ENCODE measurements at places on chromosomes 7 and 10.
A peak's percentile ranks its signal among the peaks of the same experiment; 100 is the strongest.

DNA sequence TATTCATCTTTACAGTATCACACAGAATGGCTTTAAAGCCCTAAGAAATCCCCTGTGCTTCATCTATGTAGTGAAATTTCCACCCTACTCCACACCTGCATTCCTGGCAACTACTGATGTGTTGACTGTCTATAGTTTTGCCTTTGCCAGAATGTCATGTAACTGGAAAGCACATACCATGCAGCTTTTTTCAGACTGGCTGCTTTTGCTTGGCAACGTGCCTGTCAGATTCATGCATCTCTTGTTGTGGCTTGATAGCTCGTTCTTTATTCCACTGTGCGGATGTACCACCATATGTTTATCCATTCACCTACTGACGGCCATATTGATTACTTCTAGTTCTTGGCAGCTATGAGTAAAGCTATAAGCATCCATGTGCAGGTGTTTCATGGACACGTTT lies 30.6 kb downstream of the RBM17 start:
- DNase-seq: no peak

DNA sequence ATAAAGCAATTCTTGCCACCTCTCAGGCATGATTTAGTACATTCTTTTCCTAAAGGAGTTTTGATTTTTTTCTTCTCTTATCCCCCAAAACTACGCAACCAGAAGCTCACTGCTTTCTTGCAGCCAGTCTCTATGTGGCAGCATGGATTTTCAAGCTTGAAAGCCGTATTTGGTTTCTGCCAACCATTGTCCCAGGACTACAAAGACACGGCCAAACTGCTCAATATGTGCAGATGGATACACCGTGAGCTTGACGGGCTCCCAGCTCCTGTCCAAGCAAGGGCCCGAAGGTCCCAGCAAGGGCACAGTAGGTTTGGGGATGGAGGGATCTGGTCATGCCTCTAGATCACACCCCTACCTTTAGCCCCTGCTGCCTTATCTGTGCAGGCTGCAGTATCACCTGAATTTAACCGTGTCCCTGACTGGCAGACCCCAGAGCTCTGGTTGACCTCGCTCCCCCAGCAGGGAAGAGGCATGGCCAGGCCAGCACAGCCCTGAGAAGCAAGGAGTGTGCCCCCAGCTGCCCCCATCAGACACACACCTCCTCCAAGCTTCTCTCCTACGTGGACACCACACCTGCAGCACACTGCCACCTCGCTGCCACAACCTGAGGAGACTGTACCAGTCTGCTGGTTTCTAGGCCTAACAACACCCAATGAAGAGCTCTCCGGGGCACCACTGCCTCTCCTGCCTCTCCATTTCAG lies 86.8 kb downstream of the COBL start:
- DNase-seq: no peak

DNA sequence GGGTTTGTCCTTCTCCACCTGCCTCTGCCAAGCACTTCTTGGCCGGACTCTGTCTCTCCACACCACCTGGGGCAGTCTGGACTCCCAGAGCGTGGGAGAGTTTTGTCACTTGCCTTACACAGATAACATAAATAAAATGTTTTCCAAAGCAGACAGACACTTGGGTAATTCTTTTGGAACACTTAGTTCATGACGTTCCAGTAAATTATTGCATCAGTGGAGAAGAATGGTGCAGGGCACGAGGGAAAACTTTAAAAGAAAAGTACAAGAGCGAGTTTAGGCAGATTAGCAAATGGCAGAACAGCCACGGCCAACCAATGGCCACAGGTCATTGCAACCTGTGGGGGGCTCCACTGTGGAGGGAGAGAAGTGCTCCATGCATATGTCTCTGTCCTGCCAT lies 170.6 kb upstream of the GRB10 start:
- no peak for DNase-seq

- no peak for DNase-seq
Measured at GRCh38 chr10:123140164-123140982, 4.6 kb downstream of the HMX3 start.

DNA sequence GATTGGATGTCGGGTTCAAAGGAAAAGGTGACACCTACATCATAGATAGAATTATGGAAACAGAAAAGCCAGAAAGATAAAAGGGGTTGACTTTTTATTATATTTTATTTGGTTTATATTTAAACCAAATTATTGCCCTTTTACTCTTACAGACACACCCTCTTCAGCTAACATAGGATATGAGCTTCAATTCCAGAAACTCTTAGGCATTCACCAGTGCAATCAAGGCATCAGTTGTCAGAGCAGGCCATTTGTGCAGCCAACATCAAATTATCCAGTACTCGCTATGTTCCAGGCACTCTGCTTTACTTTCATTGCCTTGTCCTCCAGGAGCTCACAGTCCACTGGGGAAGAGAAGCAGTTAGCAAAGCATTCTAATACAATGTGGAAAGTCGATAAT lies 347.5 kb downstream of the TFEC start:
- DNase-seq: no peak

GRCh38 chr7:100130608-100131453 lies 4.1 kb downstream of the MBLAC1 start:
- peak; percentile 74 for DNase-seq

DNA sequence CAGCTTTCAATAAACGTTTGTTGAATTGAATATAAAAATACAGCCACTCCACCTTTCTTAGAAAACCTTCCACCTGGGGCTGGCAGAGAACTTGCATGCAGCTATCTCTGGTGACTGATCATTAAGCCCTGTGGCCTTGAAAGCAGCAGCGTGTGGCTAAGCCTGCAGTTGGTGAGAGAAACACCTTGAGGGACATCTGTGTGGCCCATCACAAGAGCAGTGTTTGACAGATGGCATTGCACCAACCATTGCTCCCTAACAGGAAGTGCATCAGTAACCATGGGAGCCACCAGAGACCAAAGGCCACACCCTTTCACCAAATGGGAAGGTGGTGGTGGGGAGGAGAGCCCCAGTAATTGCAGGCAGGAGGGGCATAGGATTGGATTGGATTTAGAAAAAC lies 22.4 kb downstream of the RHOBTB1 start:
- no peak for DNase-seq

- DNase-seq: no peak
Measured at GRCh38 chr7:33719059-33719581, 186.2 kb upstream of the BMPER start.

DNA sequence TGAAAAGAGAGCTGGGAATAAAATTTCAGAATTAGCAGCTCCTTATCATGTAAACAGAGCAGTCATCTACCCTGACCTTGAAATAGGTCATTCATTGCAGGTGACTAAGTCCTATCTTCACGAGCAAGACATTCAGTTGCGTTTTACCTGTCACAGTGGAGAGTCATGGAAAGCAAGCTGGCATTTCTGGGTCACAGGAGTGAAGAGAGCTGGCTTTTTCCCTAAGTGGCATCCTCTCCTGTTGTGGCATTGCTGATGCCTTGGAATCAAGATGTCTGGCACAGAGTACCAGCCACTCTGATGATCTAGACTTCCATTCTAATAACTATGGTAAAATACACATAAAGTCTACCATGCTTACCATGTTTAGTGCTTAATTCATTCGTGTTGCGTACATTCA lies 70.8 kb downstream of the SCRN1 start:
- no peak for DNase-seq

- no peak for DNase-seq
Measured at GRCh38 chr10:63901228-63901627, 380.0 kb downstream of the REEP3 start.

GRCh38 chr10:58137813-58138212 lies 129.9 kb downstream of the IPMK start:
- DNase-seq: no peak

- no peak for DNase-seq
Measured at GRCh38 chr7:140674899-140675701, 2.4 kb downstream of the ADCK2 start.

DNA sequence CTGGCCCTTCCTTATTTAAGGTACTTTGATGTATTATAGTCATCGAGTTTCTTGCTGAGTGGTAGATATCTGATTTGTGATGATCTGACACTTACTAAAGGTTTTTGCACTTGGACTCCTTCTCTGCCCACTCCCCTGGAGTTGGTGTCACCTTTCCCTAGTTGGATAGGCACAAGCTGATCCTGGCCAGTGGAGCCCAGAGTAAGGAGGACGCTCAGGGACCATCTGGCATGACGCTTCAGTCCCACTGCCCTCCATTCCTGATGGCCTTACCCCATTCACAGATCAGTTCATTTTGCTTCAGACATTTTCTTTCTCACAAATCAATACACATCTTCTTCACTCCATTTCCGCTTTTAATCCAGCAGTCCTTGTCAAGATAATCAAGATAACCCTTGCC lies 20.1 kb downstream of the ASB15 start:
- no peak for DNase-seq

GRCh38 chr10:82162549-82163195 lies 287.7 kb downstream of the NRG3 start:
- no peak for DNase-seq

- no peak for DNase-seq
Measured at GRCh38 chr10:44853148-44853734, 57.9 kb upstream of the TMEM72 start.

GRCh38 chr7:151984612-151985011 lies 28.4 kb downstream of the GALNTL5 start:
- no peak for DNase-seq

GRCh38 chr7:18495412-18496340 lies at the start of gene HDAC9:
TSS of gene HDAC9 (plus strand) at chr7:18495749. CDS start at chr7:18496303, 554 bp downstream.
- no peak for DNase-seq

GRCh38 chr10:13158401-13158800 lies 3.0 kb upstream of the MCM10 start:
- DNase-seq: no peak

GRCh38 chr7:87404674-87405073 lies 59.2 kb downstream of the CROT start:
- DNase-seq: no peak

- no peak for DNase-seq
Measured at GRCh38 chr10:53315709-53316108, 543.1 kb upstream of the MBL2 start.

- DNase-seq: no peak
Measured at GRCh38 chr10:19468413-19468812, 347.8 kb upstream of the PLXDC2 start.

DNA sequence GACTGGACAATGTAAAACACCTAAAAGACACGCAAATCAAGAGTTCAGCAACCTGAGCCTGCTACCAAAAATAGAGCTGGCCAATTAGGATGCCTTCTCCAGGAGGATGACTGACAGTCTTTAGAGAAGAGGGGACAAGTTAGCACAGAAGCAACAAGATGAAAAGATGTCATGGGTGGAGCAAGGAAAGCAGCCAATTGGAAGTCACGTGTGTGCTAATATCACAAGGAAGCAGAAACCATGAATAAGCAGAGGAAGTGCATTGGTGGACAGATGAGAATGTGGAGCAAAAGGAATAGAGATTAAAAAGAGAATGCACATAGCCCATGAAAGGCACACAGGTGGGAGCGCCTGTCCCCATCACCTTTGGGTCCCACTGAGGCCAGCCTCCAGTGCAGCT lies 148.1 kb downstream of the SLC25A13 start:
- no peak for DNase-seq

DNA sequence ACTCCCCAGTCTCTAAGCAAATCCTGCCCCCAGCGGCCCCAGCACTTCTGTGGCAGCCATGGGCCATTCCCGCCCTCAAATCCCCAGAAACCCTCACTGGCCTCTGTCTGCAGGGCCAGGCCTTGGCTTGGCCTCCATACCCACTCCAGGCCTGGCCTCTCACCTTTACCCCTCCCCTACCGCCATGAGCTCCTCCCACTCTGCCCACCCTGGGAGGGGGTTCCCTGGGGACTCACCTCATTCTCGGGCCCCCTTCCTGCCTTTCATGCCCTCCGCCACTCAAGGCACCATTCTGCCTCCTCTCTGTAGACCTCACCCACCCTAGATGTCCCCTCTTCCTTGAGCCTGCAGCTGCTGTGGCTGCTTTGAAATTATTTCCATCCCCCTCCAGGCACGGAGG lies 41.0 kb downstream of the PRF1 start:
- DNase-seq: no peak

GRCh38 chr7:134933460-134934068 lies 52.7 kb upstream of the AGBL3 start:
- DNase-seq: no peak

DNA sequence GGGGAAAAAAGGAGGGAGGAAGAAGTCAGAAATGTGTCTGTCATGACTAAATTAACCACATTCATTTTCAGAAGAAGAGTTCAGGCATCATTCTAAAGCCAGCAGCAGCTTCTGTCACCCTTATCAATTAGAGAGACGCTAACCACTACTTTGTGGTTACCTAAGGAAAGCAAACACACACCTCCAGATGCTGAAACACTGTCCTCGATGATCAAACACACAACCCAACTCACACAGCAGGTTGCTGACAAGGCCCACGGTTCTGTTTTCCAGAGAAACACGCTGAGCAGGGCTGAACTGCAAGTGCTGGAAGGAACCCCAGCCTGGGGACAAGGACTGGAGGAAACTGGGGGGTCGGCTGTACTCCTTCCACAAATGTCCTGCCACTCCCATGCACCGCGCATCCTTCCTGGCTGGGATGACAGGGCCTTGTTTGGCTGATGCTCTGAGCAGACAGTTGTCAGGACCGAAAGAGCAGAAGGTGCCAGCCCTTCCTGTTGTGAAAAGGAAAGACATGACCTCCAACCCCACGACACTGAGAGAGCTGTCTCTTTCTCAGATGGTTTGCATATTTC lies 36.6 kb downstream of the PRKCQ start:
- peak; percentile 24 for DNase-seq

GRCh38 chr7:104791080-104791479 lies 222.9 kb upstream of the KMT2E start:
- no peak for DNase-seq

DNA sequence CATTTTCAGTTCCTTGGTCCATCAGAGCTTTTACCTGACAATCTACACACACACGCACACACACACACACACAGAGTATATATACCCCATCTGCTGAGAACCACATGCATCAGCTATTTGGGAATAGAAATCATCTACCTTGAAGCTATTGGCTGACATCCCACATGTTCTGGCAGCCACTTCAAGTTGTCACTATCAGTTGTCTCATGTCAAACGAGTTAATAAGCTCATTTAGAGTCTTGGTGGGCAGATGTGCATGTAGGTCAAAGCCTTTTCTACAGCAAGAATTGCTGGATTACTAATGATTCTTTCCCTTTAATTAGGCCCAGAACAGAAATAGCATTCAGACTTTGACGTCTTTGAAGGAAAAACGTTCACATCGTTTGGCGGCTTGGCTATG lies 36.8 kb downstream of the COL28A1 start:
- DNase-seq: no peak

DNA sequence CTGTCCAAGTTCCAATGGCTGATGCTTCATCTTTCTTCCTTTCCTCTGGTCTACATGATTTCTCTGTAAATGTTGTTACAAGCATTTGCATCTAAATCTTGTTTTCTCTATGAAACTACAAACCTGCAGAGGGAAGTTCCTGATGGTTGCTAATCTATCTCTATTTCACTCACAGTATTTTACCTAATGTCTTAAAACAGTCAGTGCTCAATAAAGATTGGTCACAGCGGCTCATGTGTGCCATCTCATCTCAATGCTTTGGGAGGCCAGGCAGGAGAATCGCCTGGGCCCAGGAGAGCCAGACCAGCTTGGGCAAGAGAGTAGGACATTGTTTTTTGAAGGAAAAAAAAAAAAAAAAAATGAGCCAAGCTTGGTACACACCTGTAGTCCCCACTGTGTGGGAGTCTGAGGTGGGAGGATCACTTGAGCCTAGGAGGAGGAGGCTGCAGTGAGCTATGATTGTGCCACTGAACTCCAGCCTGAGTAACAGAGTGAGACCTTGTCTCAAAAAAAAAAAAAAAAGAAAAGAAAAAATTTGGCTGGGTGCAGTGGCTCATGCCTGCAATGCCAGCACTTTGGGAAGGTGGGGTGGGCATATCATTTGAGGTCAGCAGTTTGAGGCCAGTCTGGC lies 71.3 kb upstream of the ARMC3 start:
- DNase-seq: no peak

GRCh38 chr7:23410446-23411183 lies 59.7 kb downstream of the IGF2BP3 start:
- no peak for DNase-seq
